ENCODE measurements at places on chromosomes 5 and 9.

GRCh38 chr5:39337252-39337915, 26.9 kb downstream of the C9 start:
- no peak for DNase-seq

DNA sequence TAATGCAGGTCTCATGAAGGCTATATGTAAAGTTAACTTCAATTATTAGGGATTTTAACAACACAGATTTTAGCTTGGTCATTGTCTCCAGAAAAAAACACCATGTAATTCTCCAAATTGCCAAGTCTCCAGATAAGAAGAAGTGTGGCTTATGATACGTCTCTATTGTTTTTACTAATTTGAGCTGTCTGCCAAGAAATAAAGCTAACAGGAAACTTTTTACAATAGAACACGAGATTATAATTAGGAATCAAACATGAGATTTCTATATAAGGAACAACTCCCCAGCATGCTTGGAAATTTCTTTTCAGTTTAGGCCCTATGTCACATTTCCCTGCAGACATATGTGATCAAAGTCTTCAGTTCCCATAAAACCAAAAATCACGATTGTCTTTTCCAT, 142.7 kb downstream of the MCTP1 start:
- DNase-seq, result no peak

DNA sequence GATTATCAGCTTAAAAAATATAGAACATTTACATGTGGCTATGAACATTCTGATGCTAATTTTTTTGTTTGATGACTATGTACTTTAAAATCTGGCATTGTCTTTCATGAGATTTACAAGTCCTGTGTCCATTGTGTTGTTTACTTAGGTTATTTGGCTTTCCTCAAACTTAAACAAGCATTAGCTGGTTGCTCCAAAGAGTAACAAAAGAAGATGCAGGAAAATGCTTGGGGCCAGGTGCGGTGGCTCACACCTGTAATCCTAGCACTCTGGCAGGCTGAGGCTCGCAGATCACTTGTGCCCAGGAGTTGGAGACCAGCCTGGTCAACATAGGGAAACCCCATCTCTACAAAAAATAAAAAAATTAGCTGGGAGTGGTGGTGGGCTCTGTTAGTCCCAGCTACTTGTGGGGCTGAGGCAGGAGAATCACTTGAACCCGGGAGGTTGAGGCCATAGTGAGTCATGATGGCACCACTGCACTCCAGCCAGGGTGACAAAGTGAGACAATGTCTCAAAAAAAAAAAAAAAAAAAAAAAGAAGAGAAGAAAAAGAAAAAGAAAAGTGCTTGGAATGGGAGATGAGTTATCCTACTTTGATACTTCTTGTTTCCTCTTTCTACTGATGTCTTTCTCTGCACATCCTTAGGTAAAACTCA, 39.7 kb downstream of the PAM start:
- no peak for DNase-seq

GRCh38 chr9:68969538-68969937, 44.4 kb downstream of the PRKACG start:
- DNase-seq, result no peak

DNA sequence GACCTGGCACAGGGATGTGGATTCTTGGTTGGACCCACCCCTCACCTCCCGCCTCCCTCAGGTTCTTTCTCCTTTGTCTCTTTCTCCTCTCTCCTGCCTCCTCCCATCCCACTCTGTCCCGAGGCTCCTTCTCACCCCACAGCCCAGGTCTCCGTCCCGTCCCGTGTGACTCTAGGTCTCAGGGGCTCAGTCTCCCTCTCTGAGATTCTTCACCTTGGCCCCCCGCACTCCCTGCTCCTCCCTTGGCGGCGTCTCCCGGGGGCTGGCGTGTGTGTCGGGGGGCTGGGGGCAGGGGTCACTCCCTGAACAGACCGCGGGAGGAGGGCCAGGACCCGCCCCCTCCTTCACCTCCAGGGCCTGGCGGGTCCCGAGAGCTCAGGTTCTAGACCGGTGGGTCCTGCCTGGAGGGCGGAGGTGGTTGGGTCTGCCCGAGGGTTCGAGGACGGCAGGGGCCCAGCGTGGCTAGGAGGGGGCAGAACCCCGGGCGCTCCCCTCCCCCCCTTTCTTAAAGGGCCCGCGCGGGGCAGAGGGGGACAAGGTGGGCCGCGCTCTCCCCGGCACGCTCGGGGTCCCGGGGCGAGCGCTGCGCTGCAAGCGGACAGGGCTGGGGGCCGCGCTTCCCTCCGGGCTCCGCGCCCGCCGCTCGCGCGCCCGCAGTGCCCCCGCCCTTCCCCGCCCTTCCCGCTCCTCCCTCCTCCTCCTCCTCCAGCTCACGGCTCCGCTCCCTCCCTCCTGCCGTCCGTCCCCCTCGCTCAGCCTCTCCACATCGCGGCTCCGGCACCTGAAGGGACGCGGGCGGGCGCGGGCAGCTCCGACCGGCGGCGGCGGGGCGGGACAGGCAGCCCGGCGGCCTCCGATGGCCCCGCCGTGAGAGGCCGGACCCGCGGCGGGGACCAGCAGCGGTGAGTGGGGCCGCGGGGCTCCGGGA, at the start of gene PSD2:
Gene PSD2, plus strand, starts transcription at position 735 of the 928 bp plus-strand sequence. CDS start 13,633 bp downstream, outside the sequence.
- no peak for DNase-seq

GRCh38 chr5:142324136-142324870, 518 bp downstream of the SPRY4 start:
- no peak for DNase-seq

- no peak for DNase-seq
These were observed 61.0 kb upstream of the RAPGEF1 start for GRCh38 chr9:131800843-131801242.

GRCh38 chr5:98772415-98773213, 849 bp upstream of the RGMB start:
- no peak for DNase-seq

- no peak for DNase-seq
These were observed 1.0 kb downstream of the PTGS1 start for GRCh38 chr9:122371846-122372245.

GRCh38 chr5:138469540-138470321, 4.5 kb downstream of the EGR1 start:
- DNase-seq, result no peak

DNA sequence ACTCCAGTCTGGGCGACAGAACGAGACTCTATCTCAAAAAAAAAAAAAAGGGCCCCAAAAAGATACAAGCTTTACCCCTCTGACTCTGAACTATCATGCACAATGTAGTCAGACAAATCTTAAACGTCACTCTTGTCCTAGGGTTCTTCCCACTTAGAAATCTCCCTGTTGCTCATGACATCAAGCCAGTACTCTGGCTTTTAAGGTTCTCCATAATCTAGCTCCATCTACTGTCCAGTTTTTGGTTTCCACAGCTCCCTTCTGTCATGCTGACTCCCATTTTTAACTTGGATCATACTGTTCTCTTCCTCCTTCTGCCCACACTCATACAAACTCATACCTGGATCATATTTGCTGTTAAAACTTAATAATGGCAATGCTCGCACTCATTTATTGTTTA, 156.7 kb upstream of the TLX3 start:
- DNase-seq, result peak; percentile 57

DNA sequence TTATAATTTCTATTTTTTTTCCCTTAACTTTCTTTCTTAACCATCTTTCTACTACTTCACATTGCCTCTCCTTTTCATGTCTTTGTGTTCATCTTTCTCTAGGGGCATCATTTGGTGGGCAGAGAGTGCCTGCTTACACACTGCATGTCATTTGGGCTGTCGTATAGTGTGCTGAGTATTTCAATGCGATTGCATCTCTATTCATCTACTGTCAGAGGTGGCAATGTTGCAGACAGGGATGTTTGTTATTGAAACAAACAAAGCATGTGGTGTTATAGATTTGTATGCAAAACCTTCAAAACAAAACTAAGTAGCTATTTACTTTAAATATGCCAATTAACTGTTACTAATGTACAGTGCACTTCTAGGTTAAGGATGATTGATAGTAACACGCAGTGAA, 141.1 kb upstream of the MEF2C start:
- no peak for DNase-seq

GRCh38 chr5:53038196-53038847, 49.2 kb downstream of the ITGA2 start:
- DNase-seq, result no peak

DNA sequence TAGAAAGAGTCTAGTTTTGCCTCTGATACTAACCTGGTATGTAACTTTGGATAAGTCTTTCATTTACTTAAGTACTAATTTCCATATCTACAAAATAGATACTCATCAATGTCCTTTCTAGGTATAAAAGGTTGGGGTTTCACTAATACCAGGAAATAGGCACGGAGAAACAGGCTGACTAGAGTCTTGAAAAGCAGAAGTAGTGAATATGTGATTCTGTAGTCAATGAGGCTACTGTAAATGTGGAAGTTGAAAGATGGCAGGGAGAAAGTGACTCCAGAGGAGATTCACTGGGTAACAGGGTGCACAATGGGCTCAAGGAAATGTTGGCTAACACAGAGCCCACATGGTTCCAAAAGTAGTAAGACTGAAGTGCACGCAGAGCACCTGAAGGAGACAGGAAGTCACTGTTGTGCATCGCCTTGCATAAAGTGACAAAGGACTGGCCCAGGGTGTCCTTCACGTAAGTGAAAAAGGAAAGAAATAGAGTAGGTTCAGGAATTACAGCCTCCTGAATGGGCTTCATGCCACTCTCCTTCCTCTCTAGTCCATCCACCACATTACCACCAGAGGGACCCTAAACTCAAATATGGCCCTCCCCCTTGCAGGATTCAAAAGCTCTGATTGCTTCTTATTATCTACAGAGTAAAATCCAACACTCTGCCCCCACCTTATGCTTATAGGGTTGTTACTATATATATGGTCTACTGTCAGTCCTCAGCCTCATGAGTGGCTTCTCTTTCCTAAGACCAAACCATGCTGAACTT, 288.0 kb upstream of the SMARCA2 start:
- DNase-seq, result no peak

DNA sequence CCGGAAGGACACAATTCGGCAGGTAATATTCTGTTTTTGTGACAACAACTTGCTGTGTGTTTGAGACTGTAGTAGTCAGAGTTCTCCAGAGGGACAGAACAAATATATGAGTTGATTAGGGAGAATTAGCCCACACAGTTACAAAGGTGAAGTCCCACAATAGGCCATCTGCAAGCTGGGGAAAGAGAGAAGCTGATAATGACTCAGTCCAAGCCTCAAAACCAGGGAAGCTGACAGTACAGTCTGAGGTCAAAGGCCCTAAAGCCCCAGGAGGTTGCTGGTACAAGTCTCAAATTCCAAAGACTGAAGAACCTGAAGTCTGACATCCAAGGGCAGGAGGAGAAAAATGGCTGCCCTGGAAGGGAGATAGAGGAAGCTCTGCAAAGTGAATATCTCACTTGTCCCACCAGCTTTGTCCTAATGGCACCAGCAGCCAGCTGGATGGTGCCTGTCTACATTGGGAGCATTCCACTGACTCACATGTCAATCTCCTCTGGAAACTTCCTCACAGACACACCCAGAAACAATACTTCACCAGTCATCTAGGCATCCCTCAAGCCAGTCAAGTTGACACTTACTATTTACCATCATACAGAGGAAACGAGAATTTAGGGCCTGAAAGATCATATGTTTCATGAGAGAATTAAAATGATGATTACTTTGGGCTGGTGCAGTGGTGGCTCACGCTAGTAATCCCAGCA, 36.3 kb upstream of the CTXN3 start:
- DNase-seq, result no peak

- DNase-seq, result no peak
These were observed 648.1 kb downstream of the ACTL7B start for GRCh38 chr9:108207561-108208165.

GRCh38 chr5:172437445-172438318, 16.6 kb downstream of the SH3PXD2B start:
- DNase-seq, result peak; percentile 76

DNA sequence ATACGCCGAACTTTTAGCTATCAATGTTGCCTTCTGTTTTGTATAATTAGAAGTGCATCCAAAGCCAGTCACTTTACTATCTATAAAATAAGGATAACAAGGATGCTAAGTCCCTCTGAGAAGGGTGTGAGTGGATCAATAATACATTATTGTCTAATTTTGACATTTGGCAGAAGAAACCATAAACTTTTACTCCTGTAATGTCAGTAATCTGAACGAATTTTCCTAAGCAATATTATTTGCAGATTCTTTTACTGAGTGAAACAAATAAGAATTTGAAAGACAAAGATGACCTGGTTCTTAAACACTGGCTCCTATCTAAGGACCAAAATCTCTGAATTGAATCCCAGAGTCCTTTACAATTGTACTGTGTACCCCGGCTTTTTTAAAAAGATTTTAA, 126.6 kb upstream of the TMEM161B start:
- DNase-seq, result no peak

- DNase-seq, result no peak
These were observed 222.9 kb downstream of the DOCK8 start for GRCh38 chr9:437574-438001.

DNA sequence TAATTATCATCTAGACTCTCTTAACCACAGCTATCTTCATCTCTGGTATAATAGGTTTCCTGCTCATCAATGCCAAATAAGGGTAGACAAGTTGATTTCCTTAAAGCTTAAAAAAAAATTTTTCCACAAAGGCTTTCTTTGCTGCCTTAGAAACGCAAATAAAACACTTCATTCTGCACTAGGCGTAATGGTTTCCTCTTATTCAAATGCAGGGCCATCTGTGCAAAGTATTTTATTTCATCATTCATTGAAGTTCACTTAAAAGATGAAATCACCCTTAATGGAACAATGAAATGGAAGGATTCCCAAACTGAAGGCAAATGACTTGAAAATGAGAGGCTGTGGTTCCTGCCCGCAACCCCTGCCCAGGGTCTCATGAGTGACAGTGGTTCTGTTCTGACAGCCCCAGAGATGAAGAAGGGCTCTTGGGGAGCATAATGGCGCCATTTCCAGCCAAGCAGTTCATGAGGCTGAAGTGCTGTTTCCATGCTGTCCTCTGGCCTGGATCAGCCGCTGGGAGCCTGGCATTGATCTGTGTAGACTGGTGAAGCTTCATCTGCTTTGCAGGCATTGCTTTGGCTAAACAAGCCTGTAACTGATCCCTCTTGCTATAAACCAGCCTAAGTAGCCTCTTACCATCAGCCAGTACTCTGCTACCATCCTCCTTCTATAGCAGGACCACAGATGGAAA, 276.9 kb upstream of the WWC1 start:
- no peak for DNase-seq

All from foreskin melanocyte (primary cell).